Stimulated activated CD8-positive, alpha-beta memory T cell treated with anti-CD3 and anti-CD28 coated beads, Interleukin-7, amount 100 ng/mL, for 1 hour (primary cell): ENCODE measurements at places on chromosomes 5 and 9.

- no peak for DNase-seq
These were observed 184.8 kb upstream of the TBCA start for GRCh38 chr5:77960863-77961396.

GRCh38 chr9:31078175-31078574 is 1306.3 kb upstream of the ACO1 start:
- DNase-seq: no peak

DNA sequence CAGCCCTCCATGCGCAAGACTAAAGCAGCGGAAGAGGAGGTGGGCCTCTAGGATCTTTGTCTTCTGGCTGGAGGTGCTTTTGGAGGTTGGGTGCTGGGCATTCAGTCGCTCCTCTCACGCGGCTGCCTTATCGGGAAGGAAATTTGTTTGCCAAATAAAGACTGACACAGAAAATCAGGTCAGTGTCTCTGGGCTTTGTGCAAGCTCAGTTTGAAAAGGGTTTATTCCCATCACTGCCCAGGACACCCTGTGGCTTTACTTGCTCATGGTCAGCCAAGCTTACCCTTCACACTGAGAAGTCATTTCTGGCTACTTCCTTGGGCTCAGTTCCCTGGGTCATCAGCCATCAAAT is 10.5 kb downstream of the SLC2A8 start:
- no peak for DNase-seq

- no peak for DNase-seq
These were observed 161.4 kb downstream of the ALDH1A1 start for GRCh38 chr9:72791436-72791835.

- no peak for DNase-seq
These were observed 460.2 kb downstream of the NR2F1-AS1 start for GRCh38 chr5:93120771-93121170.

DNA sequence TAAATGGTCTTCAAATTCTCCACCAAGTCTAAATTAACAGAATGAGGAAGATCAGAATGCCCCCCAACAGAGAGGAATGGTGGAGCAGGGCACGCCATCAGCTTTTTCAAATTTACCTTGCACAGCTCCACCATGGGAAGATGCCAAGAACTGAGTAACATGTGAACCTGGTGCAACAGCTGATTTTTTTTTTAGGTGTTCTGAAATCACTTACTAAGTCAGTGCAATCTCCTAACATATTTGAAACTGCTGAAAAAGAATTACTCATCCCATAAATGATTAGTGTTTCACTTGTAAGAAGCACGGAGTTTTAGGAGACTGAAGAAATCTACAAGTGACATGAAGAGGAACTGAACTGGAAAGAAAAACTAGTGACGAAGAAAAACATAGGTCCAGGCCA is 5.1 kb downstream of the TMEM245 start:
- no peak for DNase-seq

GRCh38 chr5:135236908-135237747 is 161.9 kb downstream of the MACROH2A1 start:
- DNase-seq: no peak

DNA sequence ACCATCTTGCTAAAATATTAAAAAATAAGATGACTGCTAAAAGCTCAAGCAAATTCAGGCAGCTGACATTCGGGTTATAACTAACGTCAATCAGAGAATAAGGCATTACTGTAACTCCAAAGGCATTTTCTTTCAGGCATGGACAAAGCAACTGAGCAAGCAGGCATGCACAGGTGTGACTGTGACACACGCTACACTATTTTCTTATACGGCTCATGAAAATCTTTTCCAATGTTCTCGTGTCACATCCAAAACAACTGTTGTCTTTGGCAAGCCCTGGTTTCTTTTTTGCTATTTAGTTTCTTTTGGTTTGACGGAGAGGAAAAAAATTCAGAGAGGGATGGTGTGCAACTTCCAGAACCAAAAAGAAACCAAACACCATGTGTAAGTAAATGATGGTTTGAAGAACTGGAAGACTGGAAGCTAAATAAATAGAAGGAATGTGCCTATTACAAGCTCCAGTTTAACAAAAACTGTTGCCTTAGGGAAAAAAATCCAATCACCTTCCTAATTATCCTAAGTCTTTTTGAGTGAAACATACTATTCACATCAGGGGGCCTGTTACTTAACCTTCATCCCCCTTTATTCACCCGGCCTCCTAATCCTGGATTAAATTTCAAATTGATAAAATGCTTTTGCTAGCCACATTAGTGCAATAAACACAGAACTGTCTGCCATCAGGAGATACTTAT is 277.6 kb downstream of the PSAT1 start:
- no peak for DNase-seq

- DNase-seq: no peak
These were observed 75.6 kb upstream of the PRSS3 start for GRCh38 chr9:33719581-33720374.
